ENCODE measurements at places on chromosomes 7 and 10. TPM values are rescaled to one million over a fixed set of nuclear protein-coding genes. Genes with fewer than 3 reads are reported as not detected.

DNA sequence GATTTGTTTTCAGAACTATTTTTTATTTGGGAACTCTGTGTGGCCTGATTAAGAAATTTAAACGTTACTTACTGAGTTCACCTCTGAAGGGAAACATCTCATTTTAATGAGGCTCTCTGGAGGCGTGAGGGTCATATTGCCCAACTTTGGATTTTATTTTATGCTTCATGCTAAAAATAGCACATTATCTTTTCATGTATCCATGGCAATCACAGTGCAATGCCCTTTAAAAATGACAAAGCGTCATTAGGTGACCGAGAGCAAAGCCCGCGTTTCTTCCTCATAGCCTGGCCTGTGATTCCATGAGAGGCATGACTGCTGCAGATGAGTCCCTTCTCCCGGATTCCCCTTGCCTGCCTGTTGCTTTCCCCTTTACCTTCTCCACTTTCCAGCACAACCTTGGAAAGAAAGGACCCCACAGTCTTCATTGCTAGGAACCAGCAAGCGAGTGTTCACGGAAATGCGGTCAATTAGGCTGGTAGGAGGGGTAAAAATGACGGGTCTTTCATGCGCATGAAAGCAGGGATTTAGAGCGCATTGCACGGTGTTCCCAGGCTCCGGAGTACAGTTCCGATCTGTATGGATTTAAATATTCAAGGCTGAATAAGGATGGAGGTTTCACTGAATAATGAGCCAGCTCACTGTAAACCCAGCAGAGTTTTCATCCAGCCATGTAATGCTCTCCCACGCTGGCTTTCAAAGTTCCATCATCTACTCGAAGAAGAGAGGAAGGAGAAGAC is 98.2 kb upstream of the PITRM1 start:
- ATAC-seq = no peak

- ATAC-seq = no peak
Observed at GRCh38 chr7:71988201-71988600, 423.9 kb downstream of the CALN1 start.

GRCh38 chr10:93440591-93441091 is 41.5 kb downstream of the MYOF start:
- no peak for ATAC-seq

- ATAC-seq = no peak
Observed at GRCh38 chr7:155374276-155375252, 76.9 kb downstream of the INSIG1 start.

DNA sequence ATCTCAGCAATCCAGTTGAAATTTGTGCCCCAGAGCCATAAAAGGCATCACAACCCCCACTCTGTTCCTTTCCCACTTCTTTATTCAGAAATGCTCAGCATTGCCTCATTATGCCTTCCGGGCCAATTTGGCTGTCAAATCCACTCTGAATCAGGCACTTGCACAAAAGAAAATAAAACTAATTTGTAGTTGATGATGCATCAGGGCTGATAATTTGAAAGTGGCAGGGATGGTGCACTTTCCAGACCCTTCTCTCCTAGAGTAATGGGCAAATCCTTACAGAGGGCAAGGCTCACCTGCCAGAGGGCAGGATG is 147.9 kb upstream of the PDE1C start:
- no peak for ATAC-seq

- ATAC-seq = no peak
Observed at GRCh38 chr10:91296471-91296870, 76.0 kb downstream of the PCGF5 start.

- ATAC-seq = peak; percentile 69
Observed at GRCh38 chr10:132637477-132638129, 100.0 kb downstream of the INPP5A start.

DNA sequence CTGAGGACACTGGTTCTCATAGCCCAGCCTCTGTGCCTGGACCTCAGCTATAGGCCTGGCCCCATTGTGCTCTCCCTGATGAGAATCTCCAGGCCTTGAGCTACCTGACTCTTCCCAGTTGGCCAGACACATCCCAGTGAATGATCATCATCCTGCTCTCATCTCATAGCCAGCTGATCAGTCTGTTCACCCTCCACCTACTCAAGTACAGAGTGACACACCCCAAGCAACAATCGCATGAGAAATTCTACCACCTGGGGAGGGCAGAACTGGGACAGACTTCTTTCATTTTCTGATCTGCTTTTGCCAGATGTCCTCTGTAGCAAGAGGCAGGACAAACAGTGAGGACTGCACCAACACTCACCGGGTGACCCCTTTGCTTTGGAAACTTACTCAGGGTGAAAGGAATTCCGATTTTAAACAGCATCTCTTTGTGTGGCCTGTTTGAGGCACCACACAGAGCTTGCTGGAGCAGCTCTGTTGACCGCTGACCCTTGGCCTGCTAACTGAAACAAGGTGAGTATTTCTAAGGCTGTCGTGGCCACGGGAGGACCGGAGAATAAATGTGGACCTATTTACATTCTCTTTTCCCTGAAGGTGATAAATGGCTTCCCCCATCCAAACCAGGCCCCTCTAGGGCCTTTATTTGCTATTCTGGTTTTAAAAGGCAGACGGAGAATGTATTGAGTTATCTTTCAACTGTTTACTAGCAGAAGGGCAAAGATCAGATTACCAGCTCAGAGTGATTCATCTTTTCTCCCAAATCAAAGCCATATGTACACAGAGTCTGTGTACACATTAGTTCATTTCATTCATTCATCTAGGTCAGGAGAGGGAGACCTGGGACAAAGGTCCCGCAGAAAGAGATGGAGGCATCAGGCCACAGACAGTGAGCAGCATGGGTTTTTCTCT is 181.4 kb upstream of the TNS3 start:
- no peak for ATAC-seq

GRCh38 chr7:17608114-17608833 is 309.8 kb downstream of the AHR start:
- no peak for ATAC-seq

- ATAC-seq = peak; percentile 53
Observed at GRCh38 chr7:131076711-131077181, 250.9 kb upstream of the MKLN1 start.

GRCh38 chr10:22633106-22633505 is 81.3 kb downstream of the PIP4K2A start:
- no peak for ATAC-seq

DNA sequence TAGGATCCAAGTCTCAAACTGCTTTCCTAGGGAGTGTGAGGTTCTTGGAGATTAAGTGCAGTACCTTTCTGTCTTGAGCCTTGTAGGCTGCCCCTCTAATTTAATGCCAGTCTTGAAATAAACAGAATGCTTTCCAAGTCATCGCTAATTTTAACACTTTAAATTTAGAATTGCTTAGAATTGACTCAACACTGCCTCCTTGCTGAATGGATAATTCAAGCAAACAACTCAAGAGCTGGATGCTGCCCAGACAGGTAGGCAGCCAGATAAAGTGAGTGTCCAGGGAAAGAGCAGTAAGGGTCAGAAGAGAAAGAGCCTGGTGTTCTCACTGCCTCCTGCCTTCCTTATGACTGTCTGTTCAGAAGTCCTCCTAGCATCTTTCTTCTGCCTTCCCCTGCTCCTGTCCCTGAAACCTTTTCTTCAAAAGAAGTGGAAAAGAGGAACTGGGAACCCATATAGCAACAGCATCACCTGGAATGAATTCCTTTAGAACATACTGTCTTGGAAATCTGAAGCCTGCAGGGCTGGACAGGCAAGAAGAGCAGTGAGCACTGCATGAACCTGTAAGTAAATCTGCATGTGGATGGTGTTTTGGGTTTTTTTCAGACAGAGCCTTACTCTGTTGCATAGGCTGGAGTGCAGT is 3.1 kb upstream of the GOT1 start:
- ATAC-seq = no peak

DNA sequence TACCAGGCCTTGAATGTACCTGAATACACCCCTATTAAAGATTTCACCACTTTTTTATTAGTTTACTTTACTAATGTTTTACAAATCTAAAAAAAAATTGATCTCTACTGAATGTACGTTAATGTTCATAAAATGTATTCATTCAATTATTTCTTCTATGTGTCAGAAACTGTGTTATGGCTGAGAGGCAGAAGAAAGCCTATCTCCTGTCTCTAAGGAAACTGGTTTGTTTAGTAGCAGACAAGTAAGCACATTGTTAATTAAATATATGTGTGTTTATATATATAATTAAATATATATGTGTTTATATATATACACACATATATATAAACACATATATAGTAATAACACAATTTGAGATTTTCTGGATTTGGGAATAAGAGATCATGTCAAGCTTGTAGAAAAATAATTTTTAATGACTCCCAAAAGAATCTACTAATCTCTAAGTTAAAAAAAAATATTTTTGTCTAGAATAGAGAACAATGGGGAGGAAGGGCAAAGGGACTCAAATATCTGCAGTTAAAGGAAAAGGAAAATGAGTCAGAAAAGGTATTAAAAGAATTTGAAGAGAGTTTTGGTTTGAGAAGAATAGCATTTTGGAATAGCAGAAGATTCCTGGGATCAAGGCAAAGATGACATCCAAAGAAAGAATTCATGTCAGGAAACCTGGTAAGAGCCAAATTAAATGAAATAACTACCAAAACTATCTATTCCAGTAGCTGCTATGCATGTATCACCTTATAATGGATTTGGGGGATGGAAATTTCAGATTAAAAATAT is 92.1 kb downstream of the CH25H start:
- ATAC-seq = no peak

- ATAC-seq = no peak
Observed at GRCh38 chr7:151505836-151506468, 13.7 kb downstream of the RHEB start.

- no peak for ATAC-seq
Observed at GRCh38 chr7:157643525-157643970, 306.7 kb downstream of the DNAJB6 start.

DNA sequence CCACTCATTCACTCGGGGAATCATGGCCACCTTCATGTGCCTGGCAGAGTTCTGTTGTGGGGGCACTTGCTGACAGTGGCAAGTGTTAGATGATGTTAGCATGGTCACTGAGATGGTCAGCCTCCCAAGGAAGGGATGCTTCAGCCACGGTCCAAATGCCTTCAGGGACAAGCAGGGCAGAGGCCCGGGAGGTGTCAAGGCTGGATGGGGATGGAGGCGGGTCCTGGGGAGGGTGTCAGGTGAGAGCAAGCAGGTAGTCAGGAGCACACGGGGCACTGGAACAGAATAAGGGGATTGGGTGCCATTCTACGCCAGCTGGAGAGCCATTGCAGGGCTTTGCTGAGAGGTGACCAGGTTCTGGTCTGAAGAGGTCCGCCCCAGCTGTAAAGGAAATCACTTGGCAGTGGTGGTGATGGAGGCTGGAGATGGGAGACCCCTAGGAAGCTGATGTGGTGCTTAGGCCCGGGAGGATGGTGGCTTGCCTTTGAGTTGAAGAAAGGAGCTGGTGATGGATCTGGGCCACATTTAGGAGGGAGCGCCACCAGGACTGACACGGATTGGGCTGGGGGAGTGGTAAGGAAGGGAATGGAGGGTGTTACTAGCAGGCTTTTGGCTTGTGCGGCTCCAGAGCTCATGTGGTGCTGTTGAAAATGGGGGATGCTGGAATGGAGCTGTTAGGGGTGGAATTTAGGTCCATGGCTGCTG is 24.1 kb downstream of the AGAP3 start:
- no peak for ATAC-seq

DNA sequence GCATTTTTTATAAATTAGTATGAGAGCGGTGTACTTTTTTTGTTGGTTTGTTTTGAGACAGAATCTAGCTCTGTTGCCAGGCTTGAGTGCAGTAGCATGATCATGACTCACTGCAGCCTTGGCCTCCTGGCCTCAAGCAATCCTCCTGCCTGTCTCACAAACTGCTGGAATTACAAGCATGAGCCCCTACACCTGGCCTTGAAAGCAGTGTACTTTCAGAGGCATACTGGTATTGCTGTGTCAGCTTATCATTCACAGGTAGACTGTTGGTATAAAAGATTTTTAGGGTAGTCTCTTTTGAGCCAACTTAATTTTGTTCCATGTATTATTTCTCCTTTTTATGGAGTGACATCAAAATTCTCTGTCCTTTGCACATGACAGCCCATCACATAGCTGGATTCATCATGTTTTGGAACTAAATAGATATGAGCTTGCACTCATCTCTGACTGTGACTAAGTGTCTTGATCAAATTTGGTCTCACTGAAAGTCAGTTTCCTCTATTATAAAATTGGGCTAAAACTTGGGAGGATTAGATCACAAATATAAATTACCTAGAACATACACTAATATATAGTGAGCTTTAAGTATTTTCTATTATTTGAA is 12.4 kb downstream of the GNAT3 start:
- ATAC-seq = no peak

GRCh38 chr10:6349846-6350535 is 147.3 kb downstream of the PFKFB3 start:
- ATAC-seq = no peak

DNA sequence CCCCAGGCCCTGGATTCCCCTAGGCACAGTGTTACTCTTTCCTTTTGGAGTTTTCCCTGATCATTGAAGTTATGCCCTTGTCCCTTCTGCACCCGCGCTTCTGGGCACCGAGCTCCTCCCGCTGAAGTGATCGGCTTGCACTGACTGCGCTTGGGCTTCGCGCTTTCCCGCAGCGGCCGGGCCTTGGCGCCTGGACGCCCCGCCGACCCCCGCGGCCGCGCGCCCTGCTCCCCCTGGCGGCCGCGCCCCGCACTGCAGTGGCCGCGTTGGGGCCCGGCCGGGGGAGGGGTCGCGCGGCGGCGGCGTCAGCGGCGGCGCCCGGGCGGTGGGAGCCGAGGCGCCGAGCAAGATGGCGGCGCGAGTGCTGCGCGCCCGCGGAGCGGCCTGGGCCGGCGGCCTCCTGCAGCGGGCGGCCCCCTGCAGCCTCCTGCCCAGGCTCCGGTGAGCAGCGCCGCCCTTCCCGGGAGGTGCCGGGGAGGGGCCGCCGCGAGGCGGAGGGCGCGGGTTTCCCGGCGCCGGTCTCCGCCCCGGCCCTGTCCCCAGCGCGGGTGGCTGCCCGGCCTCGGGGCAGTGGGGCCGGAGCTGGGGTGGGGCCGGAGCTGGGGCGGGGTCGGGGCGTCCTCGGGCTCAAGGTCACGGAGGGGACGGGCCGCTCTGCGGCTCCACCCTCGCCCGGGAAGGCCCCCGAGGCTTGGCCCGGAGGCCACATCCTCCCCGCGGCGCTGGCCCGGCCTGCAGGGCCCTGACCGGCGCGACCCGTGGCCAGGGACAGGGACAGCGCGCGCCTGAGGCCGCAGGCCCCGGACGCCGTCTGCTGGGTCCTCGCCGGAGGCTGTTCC is at the start of gene NIPSNAP2:
Gene NIPSNAP2, plus strand, starts transcription at position 325 of the 839 bp plus-strand sequence. Its CDS starts 25 bp downstream, at position 350.
- ATAC-seq = peak; percentile 87

CRHR2 gene
- total RNA-seq = not detected

MDFIC gene
- total RNA-seq = 97.3 TPM

TFR2 gene
- 30.8 TPM for total RNA-seq

CADPS2 gene
- not detected for total RNA-seq
